Mucosa of descending colon (tissue), 3 donors: ENCODE measurements at places on chromosomes 1 and 21.

DNA sequence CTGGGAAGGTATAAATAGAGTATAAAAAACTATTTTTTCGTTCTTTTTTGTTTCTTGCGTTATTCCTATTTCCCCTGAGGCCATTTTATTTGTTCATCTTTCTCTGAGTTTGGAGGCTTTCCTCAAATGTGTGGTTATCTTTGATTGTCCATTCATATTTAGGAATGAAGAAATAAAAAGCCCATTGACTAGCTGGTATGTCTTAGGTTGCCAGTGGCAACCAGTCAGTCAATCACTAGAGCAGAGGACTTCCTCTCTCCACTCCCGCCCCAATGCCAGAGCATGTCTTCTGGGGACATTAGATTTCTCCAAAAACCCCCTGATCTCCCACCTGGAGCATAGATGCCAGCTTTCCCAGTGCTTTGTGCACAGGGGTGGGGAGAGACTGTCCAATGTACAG lies 20.7 kb upstream of the FOXE3 start:
- DNase-seq, result no peak

- DNase-seq, result no peak
These were observed 39.9 kb downstream of the COP1 start for GRCh38 chr1:176167210-176167609.

GRCh38 chr1:32893198-32894018 lies 7.1 kb downstream of the HPCA start:
- DNase-seq, result peak; percentile 81

GRCh38 chr1:231428377-231428776 lies 6.3 kb upstream of the EGLN1 start:
- no peak for DNase-seq

DNA sequence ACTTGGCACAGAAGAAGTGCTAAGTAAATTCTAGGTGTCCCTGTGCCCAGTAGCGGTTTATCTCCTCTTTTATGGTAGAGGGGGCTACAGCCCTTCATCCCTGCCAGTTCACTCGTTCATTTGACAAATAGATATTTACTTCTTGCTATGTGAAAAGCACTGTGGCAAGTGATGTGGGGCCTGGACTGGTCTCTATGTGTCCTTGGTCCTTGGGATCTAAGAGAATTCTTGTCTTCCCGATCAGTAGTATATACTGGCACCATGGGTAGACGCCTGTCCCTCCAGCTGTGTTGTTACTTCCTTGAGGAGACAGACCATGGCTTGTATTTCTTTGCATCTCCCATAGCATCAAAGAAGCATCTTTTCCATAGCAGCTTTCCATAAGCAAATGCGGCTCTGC lies 29.7 kb downstream of the EIF2D start:
- DNase-seq, result no peak

DNA sequence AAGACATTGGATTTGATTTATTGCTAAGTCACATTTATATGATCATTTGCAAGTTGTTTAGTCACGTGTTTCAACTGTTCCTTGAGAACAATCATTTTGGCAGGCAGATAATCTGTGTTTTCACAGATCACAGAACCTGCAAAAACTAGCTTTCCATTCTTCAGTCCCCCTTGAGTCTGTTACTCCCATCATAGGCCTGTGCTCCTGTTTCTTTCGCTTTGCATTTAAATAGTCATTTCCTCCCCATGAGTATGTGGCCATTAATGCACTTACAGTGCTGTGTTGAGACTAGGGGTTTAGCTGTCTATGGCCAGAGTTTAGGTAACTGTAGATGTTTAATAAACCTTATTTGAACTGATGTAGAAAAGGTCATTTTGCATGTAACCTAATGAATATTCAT lies 214.5 kb downstream of the PATJ start:
- DNase-seq, result no peak

GRCh38 chr1:246279402-246279801 lies 227.7 kb downstream of the SMYD3 start:
- no peak for DNase-seq

DNA sequence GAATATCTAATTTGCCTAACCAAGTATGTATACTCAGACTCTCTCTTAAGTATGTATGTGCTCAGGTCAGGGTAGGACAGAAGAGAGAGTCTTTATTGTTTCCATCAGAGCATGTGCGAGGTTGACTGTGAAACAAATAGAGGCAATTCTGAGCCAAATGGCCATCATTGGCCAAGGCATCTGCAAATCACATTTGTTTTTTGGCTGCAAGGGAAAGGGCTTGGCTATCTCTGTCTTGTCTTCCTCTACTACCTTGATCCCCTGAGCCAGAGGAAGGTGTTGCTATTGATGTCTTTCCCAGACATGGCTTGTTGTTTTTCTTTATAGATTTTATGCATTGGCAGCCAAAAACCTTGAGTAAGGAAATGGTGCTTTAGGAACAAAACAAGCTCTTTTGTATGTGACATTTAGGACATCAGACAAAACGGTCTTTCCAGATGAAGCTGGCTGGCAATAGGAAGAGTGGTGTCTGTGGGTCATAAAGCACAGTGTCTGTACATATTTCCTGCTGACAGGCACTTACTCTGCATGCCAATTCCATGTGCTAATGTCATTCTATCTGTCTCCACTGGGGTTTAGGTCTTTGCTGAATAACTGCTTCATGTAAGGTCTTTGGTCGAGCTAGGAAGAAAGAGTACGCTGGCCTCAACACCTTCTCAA lies 163.3 kb downstream of the BRINP2 start:
- DNase-seq, result no peak

DNA sequence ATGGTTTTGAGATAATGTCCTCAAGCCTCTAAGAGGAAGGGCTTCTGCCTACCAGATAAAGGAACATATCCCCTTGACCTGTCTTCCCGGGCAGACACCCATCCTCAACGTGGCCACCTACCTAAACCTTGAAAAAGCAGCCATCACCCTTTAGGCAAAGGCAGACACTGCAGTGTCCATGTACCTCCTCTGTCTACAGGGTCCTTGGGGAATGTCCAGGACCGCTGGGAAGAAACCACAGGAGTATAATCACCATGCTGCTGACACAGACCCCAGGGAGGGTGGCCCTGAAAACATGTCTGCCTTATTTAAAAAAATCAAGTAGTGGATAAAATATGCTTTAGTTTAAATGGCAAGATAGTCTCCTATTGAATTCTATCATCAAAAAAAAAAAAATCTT lies 16.6 kb downstream of the BCAR3 start:
- DNase-seq, result no peak
